ENCODE measurements at places on chromosomes 5 and 9. TPM values are rescaled to one million over a fixed set of nuclear protein-coding genes. Genes with fewer than 3 reads are reported as not detected.

- DNase-seq, result no peak
Observed at GRCh38 chr5:154164249-154164581, 26.3 kb upstream of the GALNT10 start.

GRCh38 chr5:117691081-117691870 is 1116.7 kb upstream of the SEMA6A start:
- no peak for DNase-seq

PCDHGA12 gene
- total RNA-seq, result 1.1 TPM

DNA sequence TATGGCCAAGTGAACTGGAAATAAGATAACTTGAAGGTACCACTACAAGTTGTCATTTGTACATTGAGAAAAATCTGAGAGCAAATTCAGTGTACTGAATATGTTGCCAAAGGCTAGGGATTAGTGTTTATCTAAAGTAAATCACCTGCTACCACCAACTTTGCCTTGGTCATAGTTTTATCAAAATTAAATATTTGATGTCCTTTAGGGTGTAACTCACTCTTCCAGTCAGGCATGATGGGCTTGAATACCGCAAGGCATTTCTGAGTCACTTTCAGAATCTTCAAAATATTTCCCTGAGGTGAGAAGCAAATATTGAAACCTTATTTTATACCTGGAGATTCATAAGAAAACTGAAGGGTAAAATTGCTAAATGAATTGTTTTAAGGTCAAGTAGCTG is 1338.6 kb upstream of the ACO1 start:
- DNase-seq, result no peak

- DNase-seq, result no peak
Observed at GRCh38 chr9:124429530-124429867, 14.3 kb upstream of the PSMB7 start.

DNA sequence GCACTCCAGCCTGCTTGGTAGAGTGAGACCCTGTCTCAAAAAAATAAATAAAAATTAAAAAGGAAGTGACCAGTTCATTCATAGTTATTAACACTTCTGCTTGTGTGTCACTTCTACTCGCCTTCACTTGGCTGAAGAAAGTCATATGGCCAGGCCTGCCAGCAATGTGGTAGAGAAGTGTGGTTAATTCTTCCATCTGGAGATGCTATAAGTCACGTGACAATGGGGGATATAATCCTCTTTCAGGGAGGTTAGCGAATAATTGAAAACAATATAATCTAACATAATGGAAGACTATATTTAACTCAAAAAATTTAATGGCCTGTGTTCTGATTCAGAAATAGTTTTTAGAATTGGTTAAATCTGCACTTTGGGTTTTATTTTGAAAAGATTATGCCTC is 305.6 kb downstream of the DOCK8 start:
- DNase-seq, result no peak

ORM2 gene
- total RNA-seq, result not detected

MLANA gene
- total RNA-seq, result not detected

XRCC4 gene
- 8.6 TPM for total RNA-seq

ZNF883 gene
- 1.4 TPM for total RNA-seq

TRIP13 gene
- total RNA-seq, result 0.45 TPM

- DNase-seq, result no peak
Observed at GRCh38 chr9:131876486-131876885, 136.6 kb upstream of the RAPGEF1 start.

DNA sequence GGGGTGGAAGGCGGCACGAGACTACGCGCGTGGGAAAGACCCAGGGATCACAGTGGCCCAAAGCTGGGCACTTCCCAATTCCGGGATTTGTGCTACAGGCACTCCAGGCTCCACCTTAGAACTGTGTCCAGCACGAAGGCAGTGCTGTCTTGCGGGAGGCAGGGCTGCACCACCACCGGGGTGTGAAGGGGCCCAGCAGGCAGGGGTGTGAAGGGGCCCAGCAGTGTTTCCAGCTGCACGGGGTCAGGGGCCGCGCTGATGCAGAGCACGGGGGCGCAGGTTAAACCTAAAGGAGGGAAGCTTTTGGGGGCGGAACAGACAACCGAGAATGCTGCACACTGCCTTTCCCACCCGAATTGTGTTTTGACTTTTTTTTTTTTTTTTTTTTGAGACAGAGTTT is 1.1 kb upstream of the PDCD6 start:
- no peak for DNase-seq

DNA sequence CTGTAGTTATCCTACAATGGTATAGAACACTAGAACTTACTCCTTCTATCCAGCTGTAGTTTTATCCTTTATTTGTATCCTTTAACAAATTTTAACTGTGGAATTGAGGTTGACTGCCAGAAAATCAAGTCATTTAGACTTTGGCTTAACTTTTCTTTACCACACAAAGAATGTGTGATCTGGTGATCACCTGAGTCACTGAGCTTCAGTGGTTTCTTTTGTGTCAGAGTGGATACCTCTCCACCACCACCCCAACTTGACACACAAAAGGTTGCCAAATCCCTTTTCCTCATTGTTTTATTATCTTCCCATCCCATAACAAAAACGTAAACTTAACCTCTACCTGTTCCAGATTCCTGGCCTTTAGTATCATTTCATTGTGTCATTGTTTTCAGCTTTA is 5.5 kb downstream of the OTULIN start:
- peak; percentile 38 for DNase-seq

FCN2 gene
- total RNA-seq, result not detected

- DNase-seq, result no peak
Observed at GRCh38 chr5:93150311-93151012, 430.6 kb downstream of the NR2F1-AS1 start.

LPAR1 gene
- not detected for total RNA-seq

DNA sequence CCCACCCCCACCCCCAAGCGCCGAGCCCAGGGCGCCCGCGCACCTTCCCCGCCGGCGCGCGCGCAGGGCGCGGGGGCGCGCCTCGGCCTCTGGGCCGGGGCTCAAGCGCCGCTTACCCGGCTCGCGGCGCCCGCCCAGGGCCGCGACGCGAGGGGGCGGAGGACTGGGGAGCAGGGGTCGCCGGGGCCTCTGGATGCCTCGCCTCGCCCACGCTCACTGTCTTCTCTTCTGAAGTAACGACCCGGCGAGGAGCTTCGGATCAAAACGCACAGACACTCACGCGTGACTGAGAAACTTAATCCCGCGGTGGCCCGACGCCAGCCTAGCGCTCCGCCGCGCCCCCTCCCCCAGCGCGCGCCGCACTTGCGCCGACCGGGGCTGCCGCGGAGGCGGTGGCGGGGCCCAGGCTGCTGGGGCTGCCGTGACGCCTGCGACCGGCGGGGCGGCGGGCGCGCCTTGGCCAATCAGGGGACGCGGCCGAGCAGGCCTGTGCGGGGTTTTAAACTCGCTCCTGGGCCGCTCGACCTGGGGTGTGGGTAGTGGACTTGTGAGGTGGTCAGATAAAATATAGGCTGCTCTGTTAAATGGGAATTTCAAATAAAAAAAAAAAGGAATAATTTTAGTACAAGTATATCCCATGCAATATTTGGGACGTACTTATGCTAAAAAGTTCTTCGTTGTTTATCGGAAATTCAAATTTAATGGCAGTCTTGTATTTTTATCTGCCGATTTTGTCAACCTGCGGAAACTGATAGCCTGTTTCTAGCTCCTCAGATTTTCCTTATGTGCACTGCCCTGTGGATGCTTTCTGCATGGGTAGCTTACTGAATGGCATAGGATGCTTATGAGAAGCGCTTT is at the start of gene MPDZ:
Gene MPDZ, minus strand, starts transcription at position 409 of the 858 bp plus-strand sequence. CDS start 29,377 bp downstream, outside the sequence.
- DNase-seq, result no peak
